ENCODE measurements at places on chromosomes 11 and 22.

- peak; percentile 16 for DNase-seq
Observed at GRCh38 chr11:60251485-60252212, 8.7 kb upstream of the MS4A4E start.

- DNase-seq, result no peak
Observed at GRCh38 chr11:15430381-15430780, 315.7 kb downstream of the INSC start.

GRCh38 chr11:11577251-11577855 lies 44.5 kb downstream of the GALNT18 start:
- DNase-seq, result no peak

GRCh38 chr11:64107303-64107702 lies 58.6 kb downstream of the MACROD1 start:
- no peak for DNase-seq

DNA sequence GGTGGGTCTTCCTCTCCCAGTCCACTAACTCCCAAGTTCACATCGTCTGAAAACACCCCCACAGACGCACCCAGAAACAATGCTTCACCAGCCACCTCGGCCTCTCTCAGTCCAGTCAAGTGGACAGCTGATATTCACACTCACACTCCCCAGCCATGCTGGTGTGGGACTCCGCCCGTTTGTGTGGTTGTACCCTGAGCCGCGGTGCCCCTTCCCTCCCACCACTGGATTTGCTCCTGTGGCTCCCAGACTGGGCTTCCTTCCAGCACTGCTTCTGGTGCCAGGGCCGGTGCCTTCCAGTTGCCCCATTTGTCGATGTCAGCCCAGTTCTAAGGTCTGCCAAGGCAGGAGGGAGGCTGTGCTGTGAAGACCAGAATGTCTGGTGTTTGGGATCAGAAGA lies 37.9 kb upstream of the PLET1 start:
- DNase-seq, result no peak

DNA sequence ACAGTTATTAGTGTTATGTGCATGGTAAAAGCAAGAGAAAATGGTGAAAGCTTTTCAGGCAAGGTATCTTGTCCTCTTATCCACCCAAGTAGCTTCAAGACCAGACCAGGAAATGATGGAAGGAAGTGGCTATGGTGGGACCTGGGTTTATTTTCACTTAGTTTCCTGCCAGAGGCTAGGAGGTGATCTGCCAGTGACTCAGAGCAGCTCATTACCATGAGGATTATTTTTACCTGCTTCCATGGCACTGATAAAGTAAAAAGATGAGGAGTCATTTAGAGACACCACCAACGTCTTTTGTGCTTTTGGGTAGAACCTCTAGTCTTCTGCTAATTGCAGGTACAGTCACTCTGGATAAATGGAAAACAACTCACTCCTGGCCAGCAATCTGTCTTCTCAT lies 339.9 kb upstream of the KIRREL3 start:
- no peak for DNase-seq

- no peak for DNase-seq
Observed at GRCh38 chr11:16547879-16548278, 190.6 kb upstream of the C11orf58 start.

DNA sequence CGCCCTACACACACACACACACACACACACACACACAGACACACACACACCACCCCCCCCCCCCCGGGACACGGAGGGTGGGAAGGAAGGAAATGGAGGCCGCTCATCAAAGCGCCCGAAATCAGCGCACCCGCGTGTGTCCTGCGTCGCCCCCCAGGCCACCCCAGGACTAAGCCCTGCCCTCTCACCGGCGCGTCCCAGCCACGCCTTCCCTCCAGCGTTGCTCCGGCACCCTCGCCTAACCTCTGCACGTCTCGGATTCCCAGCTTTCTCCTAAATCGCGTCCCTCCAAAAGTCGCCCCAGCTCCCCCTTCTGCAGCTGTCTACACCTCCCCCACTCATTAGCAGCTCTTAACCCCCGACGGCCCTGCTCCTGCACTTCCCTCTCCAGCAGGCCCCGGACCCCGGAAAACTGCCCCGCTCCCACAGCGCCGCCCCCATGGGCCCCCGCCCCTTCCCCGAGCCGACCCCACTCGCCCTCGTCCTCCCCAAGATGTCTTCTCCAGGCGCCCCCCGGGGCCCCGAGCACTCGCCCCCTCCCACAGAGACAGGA lies 557 bp downstream of the PACSIN2 start:
- no peak for DNase-seq

GRCh38 chr11:111694851-111695250 lies 71.3 kb downstream of the PPP2R1B start:
- DNase-seq, result no peak

DNA sequence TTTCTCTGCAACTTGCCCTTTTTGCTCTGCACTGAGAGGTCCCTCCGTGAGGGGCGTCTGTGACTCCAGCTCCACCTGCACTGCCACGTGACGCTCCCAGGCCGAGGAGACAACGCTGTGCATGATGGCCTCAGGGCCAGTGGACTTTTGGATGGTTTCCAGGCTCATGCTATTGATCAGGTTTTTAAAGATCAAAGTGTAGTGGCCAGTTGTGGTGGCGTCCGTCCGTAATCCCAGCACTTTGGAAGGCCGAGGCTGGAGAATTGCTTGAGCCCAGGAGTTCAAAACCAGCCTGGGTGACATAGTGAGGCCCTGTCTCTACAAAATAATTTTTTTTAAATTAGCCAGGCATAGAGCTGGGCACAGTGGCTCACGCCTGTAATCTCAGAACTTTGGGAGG lies 16.1 kb downstream of the RPL3 start:
- no peak for DNase-seq

DNA sequence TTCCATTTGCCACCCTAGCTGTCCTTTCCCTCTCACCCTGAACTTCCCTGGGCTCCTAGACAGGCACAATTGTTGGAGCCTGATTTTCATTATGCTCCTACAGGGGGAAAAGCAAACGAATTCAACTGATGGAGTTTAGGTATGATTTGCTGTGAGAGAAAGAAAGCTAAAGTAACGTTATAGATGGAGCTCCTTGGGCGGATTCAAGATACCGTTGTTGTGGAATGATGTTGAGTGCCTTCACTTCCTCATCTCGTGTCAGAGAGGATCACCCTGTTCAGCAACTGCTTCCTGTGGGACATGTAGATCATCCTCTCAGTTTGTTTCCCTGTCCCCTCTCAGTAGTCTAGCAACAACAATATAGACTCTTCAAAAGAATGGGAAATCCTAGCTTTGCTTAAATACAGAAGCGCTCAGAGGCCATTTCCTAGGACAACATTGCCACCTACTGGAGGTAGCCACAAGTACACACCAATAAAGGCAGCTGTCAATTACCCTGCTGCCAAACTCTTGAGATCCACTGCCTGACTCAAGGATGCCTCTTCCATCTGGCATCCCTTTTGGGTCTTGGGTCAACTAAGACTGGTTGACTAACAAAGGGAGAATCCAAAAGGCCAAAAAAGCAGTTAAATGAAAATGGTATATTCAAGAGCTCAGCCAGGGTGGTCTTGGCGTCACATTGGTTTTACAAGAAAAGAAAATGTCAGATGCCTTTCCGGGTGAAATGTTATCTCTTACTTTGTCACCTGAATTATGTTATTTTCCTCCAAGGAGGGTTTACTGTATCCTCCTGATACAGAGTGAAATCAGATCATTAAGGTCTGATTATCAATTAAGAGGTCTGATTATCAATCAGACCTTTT lies 13.5 kb upstream of the DTX4 start:
- DNase-seq, result peak; percentile 72

DNA sequence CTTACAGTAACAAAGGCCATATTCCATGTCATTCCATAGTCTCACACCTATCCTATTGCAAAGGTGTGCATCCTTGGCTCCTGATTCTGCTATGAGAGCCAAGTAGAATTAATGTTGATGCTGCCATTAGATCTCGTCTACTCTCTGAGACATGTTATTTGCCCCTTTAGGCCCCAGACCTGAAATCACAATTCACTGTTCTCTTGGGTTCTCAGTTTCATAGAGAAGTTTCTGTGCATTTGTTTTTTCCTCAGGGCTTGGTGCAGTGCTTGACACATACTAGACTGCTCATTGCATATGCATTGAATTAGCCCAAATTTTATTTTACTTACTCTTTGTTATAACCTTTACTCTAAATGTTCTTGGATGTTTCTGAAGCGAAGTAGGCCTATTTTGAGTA lies 265.7 kb downstream of the JRKL start:
- no peak for DNase-seq

- no peak for DNase-seq
Observed at GRCh38 chr11:114314096-114314495, 17.9 kb downstream of the NNMT start.

DNA sequence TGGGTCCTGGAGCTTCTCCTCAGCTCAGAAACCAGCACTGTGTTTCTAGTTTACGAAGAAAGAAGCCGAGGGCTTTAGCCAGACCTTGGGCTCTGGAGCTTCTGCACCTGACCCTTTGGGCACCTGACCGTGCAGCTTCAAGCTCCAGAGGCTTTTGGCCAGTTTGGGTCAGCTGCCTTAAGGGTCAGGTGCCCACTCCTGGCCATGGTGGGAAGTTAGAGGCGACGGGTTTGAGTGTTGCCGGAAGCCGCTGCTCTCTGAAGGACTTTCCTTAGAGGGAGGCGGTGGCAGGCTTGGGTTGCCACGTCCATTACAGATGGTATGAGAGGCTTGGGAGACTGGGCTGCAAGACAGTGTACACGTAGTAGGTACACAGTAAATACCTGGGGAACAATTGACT lies 52.3 kb downstream of the PISD start:
- no peak for DNase-seq

Data from A549 (cell line).